ENCODE measurements at places on chromosomes 3 and 15. TPM values are rescaled to one million over a fixed set of nuclear protein-coding genes. Genes with fewer than 3 reads are reported as not detected.
A peak's percentile ranks its signal among the peaks of the same experiment; 100 is the strongest.

DNA sequence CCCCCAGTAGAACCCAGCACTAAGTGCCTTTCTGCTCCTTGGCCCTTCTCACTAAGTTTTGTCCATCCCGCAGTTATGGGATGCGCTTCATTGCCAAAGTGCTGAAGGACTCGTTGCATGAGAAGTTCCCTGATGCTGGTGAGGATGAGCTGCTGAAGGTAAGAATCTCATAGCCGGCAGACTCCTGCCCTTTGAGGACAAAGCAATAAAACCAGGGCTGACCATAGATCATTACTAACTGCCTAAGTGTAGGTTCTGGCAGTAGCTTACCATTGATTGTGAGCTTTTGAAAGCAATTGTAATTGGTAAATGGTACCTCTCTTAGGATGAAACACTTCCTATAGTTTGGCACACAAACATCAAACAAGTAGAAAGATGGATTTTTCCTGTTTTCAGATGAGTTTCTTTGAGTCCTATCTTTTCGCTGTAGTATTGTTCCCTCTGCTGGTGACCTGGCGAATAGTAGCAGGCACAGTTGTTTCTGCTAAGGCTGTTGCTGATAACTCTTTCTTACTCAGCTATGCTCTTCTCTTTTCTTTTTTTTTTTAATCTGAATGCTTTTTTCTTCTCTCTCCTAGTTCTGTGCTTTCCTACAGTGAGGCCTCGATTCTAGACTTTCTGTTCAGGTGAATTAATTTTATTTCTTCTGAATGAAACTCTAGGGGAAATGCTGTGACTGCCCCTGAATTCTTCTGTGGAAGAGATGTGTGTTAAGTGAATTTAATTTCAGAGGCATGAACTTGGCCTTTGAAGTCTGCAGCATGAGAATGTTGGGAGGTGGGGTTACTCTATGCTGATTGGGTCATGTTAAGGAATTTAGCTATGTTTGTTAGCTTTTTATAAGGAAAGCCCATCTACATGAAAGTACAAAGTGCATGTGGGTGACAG is 47.4 kb upstream of the CRTC3 start:
- H3K36me3 ChIP-seq: peaks cover 28% of the 10 kb centered on the region
- no peaks in the 10 kb centered on the region for H3K27me3 ChIP-seq

GRCh38 chr3:9415485-9416138 is 18.2 kb downstream of the SETD5 start:
- H3K27ac ChIP-seq: no peak overlapping the region
- peaks cover 21% of the 10 kb centered on the region for H3K4me1 ChIP-seq
- no peak overlapping the region for H3K4me3 ChIP-seq
- no peak for DNase-seq

DNA sequence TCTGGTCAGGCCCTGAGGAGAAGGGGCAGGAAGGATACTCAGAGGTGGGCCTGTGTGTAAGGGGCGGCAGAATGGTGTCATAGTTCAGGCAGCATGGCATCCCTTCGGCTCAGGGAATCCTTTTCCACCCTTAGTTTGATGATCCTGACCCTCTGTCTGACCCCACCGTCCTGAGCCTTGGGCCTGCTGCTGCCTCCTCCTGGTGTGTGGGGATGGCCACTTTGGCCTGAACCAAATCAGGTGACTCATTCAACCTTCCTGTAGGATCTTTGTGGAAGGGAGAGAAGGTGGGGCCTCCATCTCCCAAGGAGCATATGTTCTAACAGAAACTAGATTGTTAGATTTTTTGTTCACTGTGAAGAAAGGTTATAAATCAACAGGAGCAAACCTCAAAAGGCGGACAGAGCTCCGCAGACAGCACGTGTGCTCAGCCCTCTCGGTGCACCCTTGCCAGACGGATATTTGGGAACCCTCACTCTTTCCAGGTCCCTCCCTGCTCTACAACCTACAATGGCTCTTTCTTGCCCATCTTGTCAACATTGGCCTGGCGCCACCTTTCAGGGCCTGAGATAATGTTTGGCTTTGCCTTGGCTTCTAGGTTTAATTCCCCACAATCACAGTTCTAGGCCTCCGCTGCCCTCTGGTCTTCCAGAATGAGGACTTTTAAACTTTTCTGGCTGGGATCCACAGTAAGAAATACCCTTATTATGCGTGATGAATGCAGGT is 21.7 kb downstream of the THSD4 start:
- no peaks in the 10 kb centered on the region for H3K27me3 ChIP-seq
- 0 out of 2 replicates have a peak overlapping the region, but pooled peaks have one; percentile 19 for H3K4me3 ChIP-seq
- H3K4me1 ChIP-seq: peaks cover 20% of the 10 kb centered on the region
- H3K27ac ChIP-seq: 0 out of 2 replicates have a peak overlapping the region, but pooled peaks have one; percentile 13
- no peak for DNase-seq

GRCh38 chr3:87006844-87007439 is 16.0 kb upstream of the VGLL3 start:
- H3K27ac ChIP-seq: no peak overlapping the region
- H3K36me3 ChIP-seq: no peaks in the 10 kb centered on the region
- H3K4me1 ChIP-seq: no peaks in the 10 kb centered on the region
- no peak for DNase-seq

DNA sequence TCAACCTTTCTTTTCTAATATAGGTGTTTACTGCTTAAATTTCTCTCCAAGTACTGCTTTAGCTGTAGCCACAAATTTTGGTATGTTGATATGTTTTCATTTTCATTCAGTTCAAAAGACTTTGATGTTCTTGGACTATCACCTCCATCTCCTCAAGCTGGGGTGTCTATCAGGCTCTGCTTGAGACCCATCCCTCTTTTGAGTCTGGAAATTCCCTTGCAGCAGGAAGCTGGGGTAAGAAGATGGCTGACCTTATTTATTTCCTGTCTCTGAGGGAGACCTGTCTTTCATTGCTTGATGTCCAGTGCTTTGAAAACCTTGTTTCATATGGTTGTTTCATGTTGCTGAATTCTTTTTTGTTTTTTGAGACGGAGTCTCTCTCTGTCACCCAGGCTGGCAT is 60.5 kb upstream of the ADPGK start:
- no peak for DNase-seq
- H3K4me1 ChIP-seq: no peaks in the 10 kb centered on the region
- H3K27me3 ChIP-seq: peaks cover 21% of the 10 kb centered on the region
- H3K27ac ChIP-seq: no peak overlapping the region
- H3K36me3 ChIP-seq: no peaks in the 10 kb centered on the region

- H3K36me3 ChIP-seq: peaks cover 10% of the 10 kb centered on the region
- no peak for DNase-seq
- no peak overlapping the region for H3K4me3 ChIP-seq
- peaks cover 79% of the 10 kb centered on the region for H3K4me1 ChIP-seq
- no peaks in the 10 kb centered on the region for H3K27me3 ChIP-seq
Observed at GRCh38 chr3:58163234-58163633, 47.5 kb downstream of the DNASE1L3 start.

DNA sequence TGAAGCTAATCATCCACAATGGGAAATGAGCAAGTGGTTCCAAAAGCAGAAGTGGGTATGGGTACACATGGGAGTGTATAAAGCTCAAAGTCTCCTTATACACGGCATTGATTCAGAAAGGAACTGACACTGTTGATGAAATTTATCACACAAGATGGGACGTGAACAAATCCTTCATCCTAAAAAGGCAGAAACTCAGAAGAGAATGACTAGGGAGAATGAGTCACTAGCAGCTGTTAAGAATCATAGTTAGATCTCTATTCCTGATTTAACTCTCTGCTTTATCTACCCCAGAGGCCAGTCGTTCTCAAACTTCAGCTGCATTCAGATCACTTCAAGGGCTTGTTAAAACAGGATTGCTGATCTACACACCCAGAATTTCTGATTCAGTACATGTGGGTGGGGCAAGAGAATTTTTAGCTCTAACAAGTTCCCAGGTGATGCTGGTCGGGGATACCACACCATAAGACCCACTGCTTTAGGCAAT is 97.7 kb upstream of the PHLDB2 start:
- DNase-seq: no peak
- no peak overlapping the region for H3K4me3 ChIP-seq
- no peaks in the 10 kb centered on the region for H3K27me3 ChIP-seq
- H3K4me1 ChIP-seq: peaks cover 27% of the 10 kb centered on the region

EXD1 gene
- not detected for total RNA-seq

GRCh38 chr15:56786966-56787365 is 53.7 kb upstream of the ZNF280D start:
- no peak for DNase-seq
- H3K27ac ChIP-seq: no peak overlapping the region
- no peak overlapping the region for H3K4me3 ChIP-seq
- no peaks in the 10 kb centered on the region for H3K36me3 ChIP-seq
